Osteocyte (in vitro differentiated cells): ENCODE measurements at places on chromosomes 7 and 10.

- no peak for DNase-seq
Observed at GRCh38 chr10:80421050-80421706, 12.8 kb downstream of the PRXL2A start.

GRCh38 chr7:127948930-127949329, 82.3 kb downstream of the LRRC4 start:
- no peak for DNase-seq

DNA sequence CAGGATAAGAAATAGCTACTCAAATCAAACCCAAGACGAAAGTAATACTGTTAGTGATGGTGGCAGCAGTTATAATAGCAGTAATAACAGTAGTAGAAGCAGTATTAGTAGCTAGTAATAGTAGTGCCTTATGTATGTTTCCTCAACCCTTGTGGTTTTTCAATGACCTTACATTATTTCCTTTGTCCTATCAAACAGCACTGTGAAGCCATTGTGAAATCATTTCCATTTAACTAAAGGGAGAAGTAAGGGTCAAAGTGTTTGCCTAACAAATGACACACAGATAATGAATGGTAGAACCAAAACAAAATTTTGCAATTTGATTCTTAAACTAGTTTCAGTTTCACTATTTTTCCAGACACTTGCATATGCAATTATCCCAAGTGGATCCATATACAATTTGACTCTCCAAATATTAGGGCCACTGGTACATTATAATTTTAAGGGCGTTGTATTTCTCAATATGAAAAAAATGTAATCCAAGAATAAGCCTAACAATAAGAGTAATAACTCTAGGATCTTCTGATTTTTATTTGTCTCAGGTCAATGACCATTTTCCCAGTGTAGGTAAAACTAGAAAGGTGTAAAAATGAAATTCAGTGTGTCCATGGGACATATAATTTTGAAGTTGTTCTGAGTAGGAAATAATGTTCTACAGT, 33.7 kb upstream of the TMEM26 start:
- no peak for DNase-seq

DNA sequence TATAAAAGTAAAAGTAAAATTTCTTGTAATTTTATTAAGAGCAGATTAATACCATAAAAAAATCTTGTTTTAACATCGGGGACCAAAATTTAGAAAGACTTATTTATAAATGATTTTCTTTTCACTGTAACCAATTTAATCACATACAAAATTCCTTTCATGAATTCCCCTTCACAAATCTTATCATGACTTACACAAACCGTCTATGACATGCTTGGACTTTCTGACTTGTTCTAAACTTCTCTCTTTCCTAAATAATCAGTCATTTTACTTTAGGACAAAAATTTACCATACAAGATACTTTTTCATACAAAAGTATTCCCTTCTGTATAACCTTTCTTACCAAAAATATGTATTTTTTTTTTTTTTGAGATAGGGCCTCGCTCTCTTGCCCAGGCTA, 9.3 kb downstream of the CROT start:
- DNase-seq, result no peak

- DNase-seq, result no peak
Observed at GRCh38 chr10:79106256-79107050, 37.7 kb downstream of the ZMIZ1 start.

DNA sequence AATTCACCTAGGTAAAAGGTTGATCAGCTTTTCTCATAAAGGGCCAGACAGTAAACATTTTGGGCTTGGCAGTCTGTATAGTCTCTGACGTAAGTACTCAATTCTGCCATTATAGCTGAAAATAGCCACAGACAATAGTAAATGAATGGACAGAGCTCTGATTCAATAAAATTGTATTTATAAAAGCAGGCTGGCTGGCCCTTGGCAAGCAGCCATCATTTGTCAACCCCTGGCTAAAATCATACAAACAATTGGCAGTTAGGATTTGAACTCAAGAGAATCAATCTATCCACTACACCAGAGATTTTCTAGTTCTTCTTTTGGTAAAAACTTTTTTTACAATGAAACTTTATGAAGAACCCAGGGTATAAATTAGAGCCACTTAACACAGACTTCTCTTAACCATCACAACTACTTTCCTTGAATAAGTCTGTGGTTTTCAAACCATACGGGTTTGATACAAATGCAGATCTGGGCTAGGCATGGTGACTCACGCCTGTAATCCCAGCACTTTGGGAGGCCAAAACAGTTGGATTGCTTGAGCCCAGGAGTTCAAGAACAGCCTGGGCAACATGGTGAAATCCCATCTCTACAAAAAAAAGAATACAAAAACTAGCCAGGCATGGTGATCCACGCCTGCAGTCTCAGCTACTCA, 124.5 kb downstream of the SLC16A9 start:
- DNase-seq, result no peak

DNA sequence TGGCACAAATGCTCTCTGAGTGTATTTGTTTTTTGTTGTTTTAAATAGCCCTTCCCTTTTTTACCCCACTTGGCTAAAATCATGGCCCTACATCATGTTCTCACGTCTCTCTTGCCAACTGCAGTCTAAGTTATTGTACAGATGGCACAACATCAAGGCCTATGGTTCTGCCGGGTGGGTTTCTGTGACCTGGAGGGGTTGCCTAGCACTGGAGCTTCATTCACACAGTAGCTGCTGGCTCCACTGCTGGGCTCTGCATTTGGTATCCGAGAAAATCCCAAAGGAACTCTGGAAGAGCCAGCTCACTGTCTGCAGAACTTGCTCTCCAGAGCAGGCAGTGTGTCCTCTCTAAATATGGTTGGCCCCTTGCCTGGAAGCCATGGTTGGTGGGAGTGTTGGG, 120.6 kb downstream of the LRRC4 start:
- no peak for DNase-seq

DNA sequence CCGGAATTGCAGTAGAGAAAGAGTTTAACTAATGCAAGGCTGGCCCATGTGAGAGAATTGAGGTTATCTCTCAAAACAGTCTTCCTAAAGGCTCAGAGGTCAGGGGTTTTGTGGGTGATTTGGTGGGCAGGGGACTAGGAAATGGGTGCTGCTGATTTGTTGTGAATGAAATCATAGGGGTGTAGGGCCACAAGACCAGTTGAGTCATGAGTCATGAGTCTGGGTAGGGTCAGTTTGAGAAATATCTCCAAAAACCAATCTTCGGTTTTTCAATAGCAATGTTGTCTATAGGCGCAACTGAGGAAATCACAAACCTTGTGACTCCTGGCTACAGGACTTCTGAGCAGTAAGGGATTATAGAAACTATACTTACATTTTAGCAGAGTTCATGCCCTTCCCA, 460.0 kb upstream of the NRP1 start:
- DNase-seq, result peak; percentile 1

DNA sequence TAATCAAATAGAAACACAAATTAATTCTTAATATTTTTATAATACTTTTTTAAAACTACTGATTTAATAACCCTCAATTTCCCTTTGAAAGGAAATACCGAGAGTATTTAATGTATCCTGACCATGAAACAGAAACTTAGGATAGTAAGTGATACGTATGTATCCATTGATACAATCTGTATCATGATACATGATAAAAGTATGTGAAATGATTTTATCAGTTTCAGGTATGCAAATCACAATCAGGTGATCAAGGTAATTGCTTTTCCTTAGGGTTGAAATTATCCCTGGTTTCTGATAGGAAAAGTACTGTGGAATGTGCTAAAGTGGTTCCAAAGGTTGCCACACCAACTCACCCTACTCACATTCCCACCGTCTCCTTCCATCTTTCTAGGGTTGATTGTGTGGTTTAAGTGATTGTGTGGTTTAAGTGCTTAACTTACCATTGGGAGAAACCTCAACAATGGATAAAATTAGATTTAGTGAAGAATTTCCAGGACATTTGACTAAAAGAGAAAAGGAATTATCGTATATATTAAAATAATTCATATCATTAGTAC, 138.3 kb downstream of the LRRN3 start:
- no peak for DNase-seq

DNA sequence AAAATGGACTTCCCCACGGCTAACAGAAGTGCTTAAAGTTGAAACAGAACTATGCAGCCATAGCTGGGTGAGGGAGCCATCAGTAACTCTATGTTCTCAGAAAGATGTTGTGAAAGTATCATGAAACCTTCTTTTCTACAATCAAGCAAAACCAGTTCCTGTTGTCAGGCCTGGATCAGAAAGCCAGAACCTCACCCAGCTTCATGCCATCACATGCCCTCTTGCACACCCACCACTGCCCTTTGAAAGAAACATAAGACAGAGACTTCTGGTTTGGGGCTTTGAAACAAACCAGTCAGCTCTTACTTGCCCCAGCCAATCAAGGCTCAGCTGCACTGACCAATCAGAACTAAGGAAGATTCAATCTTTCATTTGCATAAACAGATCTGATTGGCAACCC, 230.8 kb upstream of the FERD3L start:
- no peak for DNase-seq

DNA sequence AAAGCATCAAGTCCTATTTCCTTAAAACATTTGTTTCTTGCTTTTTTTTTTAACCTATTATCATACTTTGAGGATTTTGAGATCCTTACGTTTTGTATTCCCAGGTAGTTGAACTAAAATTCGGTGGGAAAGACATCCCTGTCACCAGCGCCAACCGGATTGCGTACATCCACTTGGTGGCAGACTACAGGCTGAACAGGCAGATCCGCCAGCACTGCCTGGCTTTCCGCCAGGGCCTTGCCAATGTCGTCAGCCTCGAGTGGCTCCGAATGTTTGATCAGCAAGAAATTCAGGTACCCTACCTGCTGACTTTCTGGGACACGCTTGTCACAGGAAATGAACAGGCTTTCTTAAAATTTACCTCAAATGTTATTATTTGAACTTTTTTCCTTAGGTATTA, 83.0 kb upstream of the DNAJB6 start:
- DNase-seq, result no peak

- DNase-seq, result no peak
Observed at GRCh38 chr7:24798261-24798660, 41.0 kb upstream of the GSDME start.

DNA sequence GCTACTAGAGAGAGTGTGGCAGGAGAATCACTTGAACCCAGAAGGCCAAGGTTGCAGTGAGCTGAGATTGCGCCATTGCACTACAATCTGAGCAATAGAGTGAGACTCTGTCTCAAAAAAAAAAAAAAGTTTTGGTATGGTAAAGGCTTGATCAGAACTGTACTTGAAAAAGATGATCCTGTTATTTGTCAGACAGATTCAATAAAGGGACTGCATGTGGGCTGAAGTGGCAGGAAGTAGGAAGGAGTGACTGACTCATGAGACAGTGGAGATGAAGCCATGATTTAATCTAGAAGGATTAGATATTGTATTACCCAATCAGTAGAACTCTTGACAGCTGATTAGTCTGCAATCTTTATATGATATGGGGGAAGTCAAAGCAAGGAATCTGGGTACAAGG, 2.7 kb upstream of the TMEM254 start:
- DNase-seq, result no peak

GRCh38 chr7:141593134-141593533, 41.9 kb downstream of the AGK start:
- DNase-seq, result no peak

DNA sequence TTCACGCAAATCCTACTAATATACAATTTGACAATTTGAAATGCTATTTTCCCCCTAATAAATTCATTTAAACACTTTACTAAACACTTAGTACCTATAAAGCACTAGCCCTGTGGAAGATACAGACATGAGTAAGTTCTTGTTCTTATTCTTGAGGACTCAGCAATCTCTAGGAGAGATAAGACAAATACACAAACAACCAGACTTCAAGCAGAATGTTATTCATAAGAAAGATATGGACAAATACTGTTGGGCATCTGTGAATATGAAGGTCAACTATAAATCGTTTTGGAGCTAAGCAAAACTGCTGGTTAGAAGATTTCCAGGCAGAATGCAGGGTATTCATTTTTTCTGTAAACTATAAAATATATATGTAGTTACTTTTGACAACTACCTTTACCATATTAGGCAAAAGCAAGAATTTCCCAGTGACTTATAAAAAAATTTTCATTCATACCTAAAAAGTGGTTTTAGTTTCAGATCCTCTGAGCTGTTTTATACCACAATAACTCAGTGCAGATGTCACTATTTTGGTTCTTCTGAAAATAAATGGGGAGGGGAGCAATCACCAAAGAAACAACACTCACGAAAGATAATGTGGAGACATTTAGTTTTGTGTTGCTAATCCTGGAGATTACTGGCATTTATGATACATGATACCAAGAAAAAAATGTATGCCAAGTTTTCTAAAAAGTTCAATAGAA, 3.8 kb downstream of the VPS41 start:
- DNase-seq, result no peak

- DNase-seq, result no peak
Observed at GRCh38 chr10:88456730-88457129, 126.4 kb downstream of the RNLS start.

- DNase-seq, result peak; percentile 62
Observed at GRCh38 chr7:139876622-139877283, 47.7 kb downstream of the TBXAS1 start.

DNA sequence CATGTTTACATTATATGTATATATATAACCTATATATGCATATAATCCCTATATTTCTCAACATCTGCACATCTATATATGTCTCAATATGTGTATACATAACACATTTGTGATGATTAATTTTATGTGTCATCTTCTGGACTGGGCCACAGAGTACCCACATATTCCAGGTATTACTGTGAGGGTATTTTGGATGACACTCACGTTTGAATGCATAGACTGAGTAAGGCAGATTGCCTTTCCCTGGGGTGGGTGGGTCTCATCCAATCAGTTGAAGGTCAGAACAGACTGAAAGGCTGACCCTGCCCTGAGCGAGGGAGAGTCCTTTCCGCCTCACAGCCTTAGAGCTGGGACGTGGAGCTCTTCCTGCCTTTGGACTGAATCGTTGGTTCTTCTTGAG, 295.2 kb upstream of the PFKP start:
- no peak for DNase-seq

GRCh38 chr10:43710772-43711471, 62.2 kb upstream of the ZNF32 start:
- DNase-seq, result no peak

- no peak for DNase-seq
Observed at GRCh38 chr10:60737242-60737641, 41.0 kb upstream of the CDK1 start.

DNA sequence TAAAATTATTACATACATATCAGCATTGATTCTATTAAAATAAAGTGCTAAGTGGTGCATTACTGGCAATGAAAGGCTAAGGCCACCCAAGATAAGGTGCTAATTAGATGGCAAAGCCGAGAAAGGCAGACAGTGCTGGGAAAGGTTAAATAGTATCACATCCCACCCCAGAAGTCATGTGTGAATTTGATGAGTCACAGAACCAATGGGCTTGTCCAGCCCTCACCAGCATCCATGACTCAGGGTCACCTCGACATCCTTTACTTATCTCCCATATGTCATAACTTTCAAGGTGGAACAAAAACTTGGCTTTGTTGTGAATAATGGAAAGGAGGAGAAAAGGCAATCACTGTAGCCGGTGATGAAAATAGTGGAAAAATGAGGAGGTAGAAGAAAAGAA, 459.1 kb downstream of the PLXNA4 start:
- DNase-seq, result no peak

DNA sequence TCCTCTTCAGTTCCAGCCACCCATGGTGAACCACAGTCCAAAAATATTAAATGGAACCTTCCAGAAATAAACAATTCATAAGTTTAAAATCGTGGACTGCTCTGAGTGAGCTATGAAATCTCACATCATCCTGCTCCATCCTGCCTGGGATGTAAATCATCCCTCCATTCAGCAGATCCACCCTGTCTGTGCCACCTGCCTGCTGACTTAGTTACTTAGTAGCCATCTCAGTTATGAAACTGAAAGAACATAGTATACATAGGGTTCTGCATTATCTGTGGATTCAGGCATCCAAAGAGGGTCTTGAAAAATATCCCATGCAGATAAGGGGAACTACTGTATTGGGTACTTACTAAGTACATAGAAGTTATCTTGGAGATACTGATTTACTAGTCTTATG, 89.0 kb downstream of the ST8SIA6 start:
- DNase-seq, result no peak
